ENCODE measurements at places on chromosomes 3 and 15.

DNA sequence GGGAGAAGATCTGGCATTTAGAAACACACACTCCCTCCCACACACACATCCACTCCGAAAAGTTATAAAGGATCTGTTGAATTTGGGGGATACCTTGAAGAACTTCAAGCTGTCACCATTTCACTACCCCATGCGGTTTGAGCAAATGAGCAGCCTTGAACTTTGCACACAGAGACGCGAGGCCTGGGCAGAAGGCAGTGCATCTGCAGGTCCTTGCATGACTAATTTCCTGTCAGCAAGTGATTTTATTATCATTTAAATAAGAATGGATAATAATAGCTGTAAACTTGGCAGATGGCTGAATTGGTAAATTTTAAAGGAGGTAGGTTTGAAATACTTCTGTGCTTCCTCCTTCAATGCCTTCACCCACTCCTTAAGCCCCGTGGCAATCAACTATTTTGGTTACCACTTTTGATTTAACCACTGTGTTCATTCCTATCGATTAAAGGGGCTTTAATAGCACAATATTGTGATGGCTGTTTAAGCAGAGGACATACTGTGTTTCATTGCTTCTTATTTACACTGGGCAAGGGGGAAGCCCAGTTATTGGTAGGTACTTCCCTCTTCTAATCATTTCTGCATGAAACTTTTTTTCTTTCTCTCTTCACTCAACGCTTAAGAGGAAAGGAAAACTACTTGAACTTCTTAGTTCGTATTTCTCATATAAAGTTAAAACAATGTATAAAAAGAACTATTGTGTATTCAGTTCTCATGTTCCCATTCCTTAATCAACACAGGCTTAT is 108.1 kb downstream of the ROBO2 start:
- DNase-seq, result no peak

DNA sequence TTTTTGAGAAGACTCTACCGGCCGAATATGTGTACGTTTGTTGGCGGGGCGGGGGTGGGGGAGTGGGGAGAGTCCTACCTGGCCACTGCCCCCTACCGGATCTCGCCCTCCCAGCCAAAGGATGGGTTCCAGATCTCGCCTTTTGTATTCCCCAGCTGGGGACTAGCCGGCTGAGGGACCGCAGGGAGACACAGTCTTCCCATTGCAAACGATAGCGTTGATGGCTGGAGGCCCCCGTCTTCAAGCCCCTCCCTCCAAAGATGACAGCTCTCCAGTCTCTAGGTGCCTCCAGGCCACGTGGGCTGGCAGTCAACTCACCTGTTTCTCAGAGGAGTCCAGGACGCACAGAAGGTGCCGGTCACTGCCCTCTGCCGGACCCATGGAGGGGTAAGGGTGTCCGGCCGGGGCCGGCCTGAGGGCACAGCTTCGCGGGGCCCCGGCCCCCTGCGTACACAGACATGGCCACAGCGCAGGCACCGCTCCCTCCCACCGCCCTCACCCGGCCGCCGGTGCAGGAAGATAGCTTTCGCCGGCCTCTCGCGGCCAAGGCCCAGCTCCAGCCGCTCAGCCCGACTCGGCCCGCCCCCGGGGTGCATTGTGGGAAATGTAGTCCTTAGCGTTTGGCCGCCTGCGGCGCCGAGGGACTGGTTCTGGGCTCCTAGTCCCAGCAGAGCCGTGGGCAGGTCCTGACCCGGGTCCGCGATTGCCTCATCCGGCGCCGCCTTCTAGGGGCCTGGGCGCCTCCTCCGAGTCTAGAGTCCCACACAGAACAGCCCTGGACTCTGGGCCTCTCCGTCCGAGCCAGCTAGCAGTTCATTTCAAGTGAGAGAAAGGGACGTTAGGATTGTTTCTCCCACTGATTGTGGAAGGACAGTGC is at the start of gene MON1A:
TSS of gene MON1A (minus strand) at position 521 of the 877 bp plus-strand sequence. CDS start 16,465 bp downstream, outside the sequence.
- peak; percentile 96 for DNase-seq

DNA sequence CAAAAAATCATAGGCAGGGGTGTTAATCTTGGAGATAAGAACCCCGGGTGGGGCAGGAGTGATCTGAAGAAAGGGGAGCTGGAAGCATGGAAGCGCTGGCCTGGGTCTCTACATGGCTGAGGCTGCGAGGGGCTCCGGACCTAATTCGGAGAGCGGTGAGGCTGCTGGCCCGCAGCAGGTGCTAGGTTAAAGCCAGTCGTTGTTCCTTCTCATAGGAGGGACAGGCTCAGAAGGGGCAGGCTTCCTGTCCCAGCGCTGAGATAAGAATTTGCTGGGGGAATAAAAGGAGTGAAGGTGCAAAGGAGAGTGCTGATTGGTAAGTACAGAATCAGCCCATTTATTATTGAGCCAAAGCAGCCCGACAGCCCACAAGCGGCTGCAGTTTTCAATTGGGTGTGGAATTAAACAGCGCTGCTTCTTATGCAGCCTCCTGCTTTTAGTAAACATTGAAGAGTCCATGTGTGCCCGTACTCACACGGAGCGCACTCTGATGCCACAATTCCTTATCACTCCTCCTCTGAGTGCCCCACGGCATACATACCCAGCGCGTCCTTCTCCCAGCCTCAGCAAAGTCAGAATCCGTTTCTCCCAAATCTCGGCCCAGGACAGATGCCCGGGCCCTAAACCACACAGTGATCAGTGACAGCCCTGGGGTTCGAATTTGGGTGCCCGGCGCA is 17.1 kb downstream of the CHST13 start:
- DNase-seq, result no peak

DNA sequence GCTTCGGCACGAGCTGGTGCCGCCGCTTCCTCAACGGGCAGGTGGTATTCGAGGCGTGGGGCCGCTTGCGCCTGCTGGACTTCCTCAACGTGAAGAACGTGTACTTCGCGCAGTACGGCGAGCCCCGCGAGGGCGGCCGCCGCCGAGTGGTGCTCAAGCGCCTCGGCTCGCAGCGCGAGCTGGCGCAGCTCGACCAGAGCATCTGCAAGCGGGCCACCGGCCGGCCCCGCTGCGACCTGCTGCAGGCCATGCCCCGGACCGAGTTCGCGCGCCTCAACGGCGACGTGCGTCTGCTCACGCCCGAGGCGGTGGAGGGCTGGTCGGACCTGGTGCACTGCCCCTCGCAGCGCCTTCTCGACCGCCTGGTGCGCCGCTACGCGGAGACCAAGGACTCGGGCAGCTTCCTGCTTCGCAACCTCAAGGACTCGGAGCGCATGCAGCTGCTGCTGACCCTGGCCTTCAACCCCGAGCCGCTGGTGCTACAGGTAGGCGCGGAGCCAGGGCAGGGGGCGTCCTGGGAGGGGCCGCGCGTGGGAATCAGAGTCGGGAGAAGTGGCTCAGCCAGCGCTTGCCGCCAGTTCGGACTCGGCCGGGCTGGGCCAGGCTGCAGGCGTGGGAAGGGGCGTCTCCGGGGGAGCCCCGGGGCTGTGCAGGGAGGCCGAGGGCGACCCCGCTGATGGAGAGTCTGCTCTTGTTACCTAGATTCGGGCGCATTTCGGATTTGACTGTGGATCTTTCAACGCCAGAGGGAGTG is 1.1 kb downstream of the DIPK2A start:
- DNase-seq, result peak; percentile 93

GRCh38 chr15:96521386-96521785 is 190.9 kb downstream of the NR2F2 start:
- no peak for DNase-seq

DNA sequence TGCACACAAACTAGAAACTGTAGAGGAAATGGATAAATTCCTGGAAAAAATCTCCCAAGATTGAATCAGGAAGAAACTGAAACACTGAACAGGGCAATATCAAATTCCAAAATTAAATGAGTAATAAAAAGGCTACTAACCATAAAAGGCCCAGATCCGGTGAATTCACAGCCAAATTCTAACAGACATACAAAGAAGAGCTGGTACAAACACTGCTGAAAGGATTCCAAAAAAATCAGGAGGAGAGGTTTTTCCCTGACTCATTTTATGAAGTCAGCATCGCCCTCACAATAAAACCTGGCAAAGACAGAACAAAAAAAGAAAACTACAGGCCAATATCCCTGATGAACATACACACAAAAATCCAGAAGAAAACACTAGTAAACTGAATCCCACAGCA is 462.4 kb upstream of the THBS1 start:
- no peak for DNase-seq

GRCh38 chr15:100484443-100484842 is 44.3 kb downstream of the CERS3 start:
- no peak for DNase-seq

DNA sequence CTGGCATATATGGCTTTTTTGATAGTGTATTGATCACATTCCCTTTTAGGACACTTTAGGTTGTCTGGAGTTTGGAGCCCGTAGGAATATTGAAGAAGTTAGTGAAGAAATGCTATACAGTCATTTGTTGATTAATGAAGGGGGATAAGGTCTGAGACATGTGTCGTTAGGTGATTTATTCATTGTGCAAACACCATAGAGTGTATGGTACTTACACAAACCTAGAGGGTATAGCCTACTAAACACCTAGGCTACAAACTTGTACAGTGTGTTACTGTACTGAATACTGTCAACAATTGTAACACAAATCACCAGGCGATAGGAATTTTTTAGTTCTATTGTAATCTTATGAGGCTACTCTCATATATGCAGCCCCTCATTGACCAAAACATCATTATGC is 3.3 kb downstream of the TPM1 start:
- no peak for DNase-seq

DNA sequence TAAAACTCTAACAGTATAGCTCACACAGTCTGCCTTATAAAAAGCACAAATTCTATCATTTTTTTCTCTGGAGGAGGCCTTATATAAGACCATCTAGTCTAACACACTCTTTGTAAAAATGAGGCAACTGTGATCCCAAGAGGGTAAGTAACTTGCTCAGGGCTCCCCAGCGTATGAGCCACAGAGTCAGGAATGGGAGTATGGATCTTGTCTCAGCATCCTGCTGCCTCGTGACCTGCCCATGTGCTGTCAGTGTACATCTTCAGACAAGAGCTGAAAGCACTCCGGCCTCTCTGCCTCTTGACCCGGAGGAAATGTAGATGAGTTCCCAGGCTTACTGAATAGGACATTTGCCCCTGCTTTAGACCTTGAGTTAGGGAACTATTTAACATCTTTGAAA is 28.4 kb upstream of the MEF2A start:
- no peak for DNase-seq

DNA sequence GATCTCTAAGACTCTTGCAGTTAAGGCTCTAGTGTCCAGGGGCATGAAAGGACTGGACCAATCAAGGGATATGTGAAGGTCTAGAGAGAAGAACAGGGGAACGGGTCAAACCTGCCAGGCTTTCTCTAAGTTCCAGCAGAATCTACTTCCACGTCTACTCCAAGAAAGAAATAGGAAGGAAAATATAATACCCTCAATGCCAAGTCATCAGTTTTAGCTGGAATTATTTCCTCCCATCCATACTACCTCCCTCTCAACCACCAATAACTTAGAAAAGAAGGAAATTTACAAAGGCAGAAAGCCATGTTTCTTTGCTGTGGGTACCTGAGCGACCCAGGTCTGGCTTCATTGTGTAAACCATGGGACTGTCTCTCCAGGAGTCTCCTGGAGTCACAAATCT is 7.8 kb downstream of the SHC4 start:
- DNase-seq, result no peak

- no peak for DNase-seq
Observed at GRCh38 chr3:131849616-131850015, 185.2 kb downstream of the CPNE4 start.

DNA sequence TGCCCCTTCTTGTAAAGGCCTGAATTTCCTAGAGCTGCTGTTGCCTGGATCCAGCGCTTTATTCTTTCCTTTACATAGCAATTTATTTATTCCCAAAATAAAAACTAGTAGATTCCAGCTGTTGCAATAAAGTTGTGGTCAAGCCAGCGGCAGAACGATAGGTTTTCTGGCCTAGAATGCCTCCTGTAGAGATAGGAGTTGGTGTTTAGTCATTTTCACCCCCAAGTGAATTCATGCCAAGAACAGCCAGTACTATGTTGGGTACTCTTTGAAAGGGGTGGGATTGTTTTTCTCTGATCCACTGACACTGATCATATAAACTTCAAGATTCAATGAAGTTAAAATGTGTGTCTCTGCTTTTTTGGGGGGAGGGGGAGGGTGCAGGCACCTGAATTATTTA is 69.7 kb downstream of the KLHL25 start:
- DNase-seq, result no peak

GRCh38 chr3:49511639-49512038 is 41.6 kb downstream of the DAG1 start:
- no peak for DNase-seq

GRCh38 chr15:77486542-77487468 is 66.1 kb downstream of the HMG20A start:
- DNase-seq, result no peak

DNA sequence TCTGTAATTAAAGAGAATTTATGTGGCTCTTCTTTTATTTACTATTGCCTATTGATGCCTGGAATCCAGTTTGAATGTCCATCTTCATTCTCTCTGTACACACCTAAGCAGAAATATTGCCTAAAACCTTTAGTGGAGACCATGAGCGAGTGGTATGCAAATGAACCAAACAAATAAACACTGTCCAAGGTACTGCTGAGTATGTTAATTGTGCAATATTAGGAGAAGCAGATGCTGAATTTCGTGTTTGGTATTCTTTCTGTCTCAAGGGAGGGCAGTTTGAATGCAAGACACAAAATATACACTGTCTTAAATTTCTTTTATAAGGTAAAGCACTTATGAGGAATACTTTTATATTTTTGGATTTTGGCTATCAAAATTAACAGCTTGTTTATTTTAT is 440.9 kb downstream of the RBMS3 start:
- no peak for DNase-seq

- no peak for DNase-seq
Observed at GRCh38 chr15:83190450-83190849, 17.2 kb downstream of the HDGFL3 start.

DNA sequence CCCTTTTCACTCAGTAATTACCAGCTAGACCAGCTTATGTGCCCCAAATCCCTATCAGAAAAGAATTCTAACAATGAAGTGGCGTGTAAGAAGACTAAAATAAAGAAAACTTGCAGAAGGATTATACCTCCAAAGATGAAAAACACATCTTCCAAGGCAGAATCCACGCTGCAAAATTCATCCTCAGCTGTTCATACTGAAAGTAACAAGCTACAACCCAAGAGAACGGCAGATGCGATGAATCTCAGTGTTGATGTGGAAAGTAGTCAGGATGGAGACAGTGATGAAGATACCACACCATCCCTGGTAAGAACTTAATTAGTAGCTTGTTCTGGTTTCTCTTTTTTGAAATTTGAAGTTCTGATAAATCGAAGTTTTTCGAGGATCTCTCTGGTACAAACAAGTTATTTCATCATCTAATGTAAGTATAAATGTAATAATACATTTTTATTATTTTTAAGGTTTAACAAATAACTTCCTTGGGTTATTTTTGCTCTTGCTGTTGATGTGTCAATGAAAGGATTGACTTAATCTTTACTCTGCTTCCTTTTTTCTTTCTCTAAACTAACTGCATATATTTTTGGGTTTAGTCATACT is 1.4 kb downstream of the WDR76 start:
- DNase-seq, result peak; percentile 72

- no peak for DNase-seq
Observed at GRCh38 chr3:153596401-153596800, 434.4 kb downstream of the RAP2B start.

DNA sequence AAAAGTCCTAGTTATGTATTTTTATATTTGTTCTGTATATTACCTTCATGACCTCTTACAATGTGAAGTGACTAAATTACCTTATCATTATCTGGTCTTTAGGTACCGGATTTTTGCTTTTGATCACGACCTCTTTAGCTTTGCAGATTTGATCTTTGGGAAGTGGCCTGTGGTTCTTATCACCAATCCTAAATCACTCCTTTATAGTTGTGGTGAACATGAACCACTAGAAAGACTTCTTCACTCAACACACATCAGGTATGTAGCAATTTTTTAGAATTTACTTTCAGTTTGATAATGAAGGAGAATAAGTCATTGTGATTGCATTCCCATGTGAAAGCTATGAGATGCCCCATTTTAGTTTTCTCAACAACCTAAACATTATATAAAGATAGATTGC is 18.3 kb downstream of the TMEM62 start:
- DNase-seq, result no peak
